Choroid plexus epithelial cell (primary cell): ENCODE measurements at places on chromosomes 2 and 18.

GRCh38 chr2:84495539-84496146 is 20.7 kb upstream of the DNAH6 start:
- peak; percentile 86 for DNase-seq

GRCh38 chr2:88626171-88627054 is 851 bp downstream of the EIF2AK3 start:
- DNase-seq = no peak

- no peak for DNase-seq
These were observed 239.1 kb downstream of the HDAC4 start for GRCh38 chr2:239161711-239162140.

DNA sequence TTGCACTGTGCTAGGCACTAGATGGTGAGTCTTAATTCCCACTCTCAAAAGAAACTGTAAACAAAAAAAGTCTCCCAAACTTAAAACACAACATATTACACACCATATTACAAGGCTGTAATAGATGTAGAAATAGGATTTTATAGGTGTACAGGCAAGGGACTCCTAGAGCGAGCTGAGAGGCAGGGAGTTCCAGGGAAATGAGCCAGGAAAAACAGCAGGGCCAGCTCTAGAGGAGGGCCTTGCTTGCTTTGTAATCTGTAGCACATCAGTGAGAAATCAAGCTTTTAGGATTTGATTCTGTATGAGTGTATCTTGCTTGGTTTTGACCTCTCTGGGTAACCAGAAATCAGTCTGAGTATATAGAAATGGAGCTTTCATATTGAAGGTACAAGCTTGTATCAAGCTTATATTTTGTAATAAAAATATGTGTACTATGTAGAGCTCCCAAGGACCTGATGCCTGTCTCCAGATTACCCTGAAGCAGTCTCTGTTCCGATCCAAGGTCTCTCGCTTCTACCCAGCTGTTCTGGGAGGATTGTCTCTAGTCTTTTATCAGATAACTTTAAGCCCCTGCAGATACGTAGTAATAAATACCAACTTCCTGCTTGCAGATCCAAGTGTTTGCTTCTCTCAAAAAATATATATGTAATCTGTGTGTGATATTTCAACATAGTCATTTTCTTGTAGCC is 73.0 kb downstream of the MYO1B start:
- DNase-seq = peak; percentile 82

DNA sequence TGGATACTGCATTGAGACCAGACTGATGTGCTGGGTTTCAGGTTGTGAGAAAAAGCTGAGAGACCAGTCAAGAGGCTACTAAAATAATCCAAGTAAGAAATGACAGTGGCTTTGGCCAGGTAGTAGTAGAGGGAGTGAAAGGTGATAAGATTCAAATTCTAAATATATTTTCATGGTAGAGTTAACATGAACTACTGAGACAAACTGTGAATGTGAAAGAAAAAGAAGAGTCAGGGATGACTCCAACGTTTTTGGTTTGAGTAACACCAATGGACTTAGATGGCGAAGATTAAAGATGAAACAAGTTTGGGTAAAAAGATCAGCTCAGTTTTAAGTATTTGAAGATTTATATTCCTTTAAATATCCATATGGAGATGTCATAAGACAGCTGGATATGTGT is 209.4 kb downstream of the ZEB2 start:
- no peak for DNase-seq

- DNase-seq = peak; percentile 18
These were observed 369.4 kb upstream of the CYRIA start for GRCh38 chr2:17035010-17035409.

DNA sequence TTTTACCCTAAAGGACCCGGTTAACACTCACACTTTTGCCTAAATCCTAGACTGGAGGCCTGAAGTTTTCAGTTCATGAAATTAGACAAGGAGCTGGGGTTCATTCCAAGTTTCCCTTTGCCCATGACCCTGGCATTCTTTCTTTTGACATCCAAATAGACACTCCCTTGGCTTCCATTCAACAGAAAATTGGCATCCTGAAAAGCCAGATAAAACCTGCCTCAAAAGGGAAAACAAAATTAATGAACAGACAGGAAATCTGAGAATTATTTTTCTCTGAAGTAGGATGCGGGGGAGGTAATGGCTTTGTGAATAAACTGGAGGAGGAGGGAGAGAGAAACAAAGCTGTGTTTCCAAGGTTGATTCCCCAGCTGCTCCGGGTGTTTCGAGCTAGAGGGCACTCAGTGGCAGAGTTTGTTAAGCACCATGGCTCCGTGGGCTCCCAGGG is 41.0 kb downstream of the SPP2 start:
- DNase-seq = peak; percentile 9

DNA sequence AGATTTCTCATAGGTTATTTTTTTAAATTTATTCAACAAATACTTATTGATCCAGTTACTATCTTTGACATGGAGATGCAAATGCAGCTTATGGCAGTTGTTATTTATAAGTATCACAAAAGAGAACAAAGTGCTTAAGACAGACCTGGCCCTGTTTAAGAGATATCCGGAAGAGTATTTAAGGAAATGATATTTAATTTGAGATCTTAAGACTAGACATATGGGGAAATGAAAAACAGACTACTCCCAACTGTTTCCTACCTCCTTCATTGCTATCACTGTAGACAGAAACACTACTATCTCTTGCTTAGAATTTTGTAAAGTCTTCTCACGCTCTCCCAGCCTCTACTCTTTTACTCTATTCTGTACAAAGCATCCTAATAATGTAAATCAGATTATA is 36.0 kb downstream of the RPRD1A start:
- no peak for DNase-seq

DNA sequence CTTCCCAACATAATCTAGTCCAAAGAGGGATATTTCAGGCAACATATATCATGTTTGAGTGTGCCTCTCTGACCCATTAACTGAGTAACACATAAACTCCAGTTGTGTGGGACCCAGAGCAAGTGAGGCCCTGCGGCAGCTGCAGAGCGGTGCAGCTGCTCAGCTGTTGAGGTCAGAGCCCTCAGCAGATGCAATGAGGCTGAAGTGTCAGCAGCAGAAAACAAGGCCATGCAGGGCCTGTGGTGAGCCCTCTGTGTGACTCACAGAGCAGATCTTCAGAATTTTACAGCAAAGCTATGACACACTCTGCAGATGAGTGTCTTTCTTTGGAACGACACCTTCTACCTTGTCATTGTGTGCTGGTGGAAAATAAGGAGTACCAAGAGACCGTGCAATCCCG is 168.5 kb downstream of the CBLN2 start:
- DNase-seq = peak; percentile 78

DNA sequence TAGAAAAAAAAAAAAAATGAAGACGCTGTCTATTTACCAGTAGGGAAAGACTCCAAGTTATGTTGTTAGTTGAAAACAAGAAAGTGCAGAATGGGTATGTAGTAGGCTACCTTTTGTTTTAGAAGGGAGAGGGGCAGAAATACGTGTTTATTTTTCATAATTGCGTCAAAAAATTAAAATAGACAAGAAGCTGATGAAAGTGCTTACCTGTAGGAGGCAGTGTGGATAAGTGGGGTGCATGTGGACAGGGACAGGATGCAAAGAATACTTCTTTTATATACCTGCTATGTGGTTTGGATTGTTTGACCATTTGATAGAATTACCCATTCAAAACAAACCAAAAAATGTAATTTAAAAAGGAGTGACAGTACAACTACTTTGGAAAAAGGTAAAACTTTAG is 3.0 kb upstream of the GCG start:
- no peak for DNase-seq

- DNase-seq = no peak
These were observed 383.5 kb upstream of the LYPD1 start for GRCh38 chr2:133053541-133053940.

DNA sequence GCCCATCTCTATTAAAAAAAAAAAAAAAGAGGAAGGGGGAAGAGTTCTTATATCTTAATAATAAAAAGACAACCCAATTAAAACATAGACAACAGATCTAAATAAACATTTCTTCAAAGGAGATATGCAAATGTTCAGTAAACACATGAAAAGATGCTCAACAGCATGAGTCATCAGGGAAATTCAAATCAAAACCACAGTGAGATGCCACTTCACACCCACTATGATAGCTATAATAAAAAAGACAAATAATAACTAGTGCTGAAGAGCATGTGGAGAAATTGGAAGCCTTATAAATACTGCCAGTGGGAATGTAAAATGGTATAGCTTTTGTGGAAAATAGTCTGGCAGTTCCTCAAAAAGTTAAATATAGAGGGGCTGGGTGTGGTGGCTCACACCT is 61.5 kb upstream of the CYP20A1 start:
- peak; percentile 25 for DNase-seq

DNA sequence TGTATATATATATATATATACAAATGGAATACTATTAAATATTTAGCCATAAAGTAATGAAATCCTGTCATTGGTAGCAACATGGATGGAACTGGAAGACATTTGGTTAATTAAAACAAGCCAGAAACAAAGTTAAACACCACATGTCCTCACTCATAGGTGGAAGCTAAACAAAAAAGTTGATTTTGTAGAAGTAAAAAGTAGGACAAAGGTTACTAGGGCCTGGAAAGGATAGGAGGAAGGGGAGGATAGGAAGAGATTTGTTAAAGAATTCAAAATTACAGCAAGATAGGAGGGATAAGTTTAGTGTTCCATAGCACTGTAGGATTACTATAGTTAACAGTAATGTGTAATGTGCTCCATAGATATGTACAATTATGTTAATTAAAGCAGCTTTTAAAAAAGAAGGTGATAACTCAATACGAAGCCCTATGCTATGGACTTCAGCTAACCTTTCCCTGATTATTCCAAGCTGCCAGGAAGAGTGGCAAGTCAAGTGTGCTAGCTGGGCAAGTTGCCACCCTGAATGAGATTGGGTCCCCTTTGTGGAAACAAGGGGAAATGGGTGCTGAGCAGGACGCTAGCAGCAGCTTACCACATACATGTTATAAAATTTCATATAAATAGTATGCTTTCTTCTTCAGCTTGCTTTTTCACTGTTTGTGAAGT is 12.3 kb downstream of the MERTK start:
- no peak for DNase-seq

GRCh38 chr2:211867845-211868451 is 670.7 kb downstream of the ERBB4 start:
- DNase-seq = peak; percentile 73

DNA sequence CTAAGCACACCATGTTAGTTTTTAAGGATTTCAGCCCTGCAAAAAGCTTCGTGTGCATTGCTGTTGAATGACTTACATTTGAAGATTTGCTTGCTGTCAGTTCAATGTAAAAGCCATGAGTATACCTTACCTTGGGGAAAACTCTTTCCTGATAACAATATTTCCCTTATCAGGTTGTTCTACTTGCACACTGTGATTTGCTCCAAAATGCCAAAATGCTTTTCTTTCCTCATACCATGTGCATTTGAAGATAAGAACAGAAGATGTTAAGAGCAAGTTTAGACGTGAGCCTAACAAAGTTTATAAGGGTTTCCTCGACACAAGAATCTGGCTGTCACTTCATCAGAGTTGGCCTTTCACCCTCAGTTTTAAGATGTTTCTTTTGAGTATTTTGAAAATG is 57.6 kb downstream of the SCN1A start:
- DNase-seq = no peak

DNA sequence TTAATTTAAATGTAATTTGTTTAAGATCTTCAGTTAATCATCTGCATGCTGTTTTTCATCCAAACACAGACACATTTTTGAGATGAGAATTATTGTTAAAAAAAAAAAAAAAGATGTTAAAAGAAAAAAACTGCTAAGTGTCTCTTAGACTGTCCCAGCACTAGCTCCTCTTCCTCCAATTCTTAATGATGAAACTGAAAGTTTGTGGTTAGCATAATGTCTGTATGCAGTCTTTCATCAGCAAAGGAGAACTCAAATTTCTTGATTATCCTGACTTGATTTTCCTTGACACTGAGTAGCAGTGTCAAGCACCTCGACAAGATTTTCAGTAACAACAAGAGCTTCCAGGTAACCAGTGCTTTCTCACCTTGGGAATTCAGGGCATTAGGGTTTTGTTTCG is 274.4 kb downstream of the LRRTM1 start:
- DNase-seq = no peak

DNA sequence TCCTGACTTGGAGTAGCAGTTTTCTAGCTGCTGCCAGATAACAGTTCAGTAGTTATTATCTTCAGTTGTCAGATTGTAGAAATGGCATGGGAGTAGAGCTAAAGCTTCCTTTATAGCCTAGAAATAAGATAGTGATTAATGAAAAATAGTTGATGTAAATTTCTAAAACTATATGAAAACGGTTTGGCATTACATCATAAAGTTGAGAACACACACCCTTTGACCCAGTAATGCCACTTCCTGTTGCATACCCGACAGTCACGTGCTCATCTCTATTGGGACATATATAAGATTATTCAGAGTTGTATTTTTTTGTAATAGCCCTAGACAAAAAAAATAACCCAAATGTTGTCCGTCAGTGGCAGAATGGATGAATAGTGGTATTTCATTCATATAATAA is 39.4 kb upstream of the ASB1 start:
- peak; percentile 40 for DNase-seq

GRCh38 chr18:78619854-78620253 is 359.8 kb upstream of the SALL3 start:
- DNase-seq = no peak

DNA sequence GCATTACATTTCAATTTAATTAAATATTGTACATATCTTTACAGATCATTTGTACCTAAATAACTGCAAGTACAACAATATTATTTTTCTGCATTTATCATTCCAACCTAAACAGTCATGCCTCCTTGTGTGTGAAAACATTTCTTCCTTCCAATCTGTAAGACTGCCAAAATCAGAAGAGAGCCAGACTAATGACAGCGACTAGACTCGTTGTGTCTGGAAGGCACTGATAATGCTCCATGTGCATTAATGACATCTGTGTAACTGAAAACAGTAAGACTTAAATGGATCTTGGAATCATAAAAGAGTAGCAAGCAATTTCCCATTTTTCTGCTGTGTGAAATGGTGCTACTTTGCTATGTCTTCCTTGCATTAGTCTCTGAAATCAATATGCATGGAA is 278.0 kb upstream of the DSEL start:
- DNase-seq = peak; percentile 54

DNA sequence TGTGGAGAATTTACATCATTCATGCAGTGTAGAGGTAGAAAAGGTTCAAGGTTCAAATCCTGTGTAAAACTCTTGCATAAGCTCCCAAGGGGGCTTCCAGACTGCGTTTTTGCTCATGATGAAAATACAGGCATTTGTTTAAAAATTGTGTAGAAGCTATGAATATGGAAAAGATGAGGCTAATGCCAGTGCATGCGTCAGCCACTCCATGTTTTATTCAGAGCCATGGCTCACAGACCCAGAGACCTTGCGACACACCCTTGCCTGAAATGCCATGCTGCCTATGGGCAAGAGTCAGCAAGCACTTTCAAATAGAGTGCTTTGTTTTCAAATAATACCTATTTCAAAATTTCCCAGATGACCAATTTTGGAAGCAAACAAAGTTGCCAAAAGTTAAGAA is 262.3 kb downstream of the TRIB2 start:
- DNase-seq = no peak

DNA sequence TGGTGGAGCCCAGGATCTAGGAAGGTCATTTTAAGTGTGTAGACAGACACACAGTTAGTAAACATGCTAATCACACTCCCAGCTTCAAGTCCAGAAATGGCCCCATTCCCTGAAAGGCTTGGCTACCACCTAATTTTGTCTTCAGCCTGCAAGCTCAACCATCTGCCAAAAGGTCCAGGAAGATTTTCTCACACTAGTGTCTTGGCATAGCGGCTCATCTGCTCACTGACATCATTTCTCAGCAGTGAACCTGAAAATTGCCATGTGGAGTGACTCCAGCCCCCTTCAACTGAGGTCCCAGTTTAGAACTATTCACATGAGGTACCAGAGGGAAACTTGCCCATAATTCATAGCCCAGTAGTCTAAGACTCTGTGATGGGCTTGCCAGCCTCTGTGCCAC is 748.9 kb downstream of the LRP1B start:
- DNase-seq = no peak
